ENCODE measurements at places on chromosomes 11 and 22.

GRCh38 chr11:84685149-84685548 lies 942.0 kb downstream of the DLG2 start:
- no peak for DNase-seq

GRCh38 chr22:49767355-49768062 lies 60.2 kb downstream of the BRD1 start:
- DNase-seq = peak; percentile 27

DNA sequence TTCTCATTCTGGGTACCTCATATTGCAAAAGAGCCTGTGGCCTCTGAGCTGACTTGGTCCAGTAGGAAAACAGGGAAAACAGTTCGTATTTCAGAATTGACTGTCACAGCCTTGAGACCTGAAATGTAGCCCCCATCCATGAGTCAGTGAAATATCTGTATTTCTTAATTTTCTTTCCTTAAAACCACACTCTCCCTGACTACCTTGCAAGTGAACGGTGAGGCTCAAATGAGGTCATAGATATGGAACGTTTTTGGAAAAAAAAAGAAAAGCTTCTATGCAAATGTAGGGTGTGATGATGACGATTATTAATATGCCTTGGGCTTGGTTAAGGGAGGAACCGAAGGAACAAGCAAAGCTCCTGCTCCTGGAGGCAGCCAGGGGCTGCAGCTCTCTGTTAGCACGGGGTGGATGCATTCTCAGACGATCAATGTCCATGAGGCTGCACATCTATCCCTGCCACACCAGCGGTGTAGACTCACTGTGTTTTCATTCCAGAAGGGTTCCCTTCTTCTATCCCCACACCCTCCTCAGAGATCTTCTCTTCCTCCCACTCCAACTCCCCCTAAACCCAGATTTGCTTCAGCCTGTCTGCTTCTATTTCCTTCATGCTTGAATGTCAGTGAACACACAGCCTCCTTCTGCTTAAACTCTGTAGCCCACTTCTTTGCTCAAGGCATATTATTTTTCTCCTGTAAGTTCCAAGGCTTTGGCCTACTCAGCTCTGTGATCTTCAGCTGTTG lies 29.2 kb upstream of the SCN3B start:
- peak; percentile 46 for DNase-seq

DNA sequence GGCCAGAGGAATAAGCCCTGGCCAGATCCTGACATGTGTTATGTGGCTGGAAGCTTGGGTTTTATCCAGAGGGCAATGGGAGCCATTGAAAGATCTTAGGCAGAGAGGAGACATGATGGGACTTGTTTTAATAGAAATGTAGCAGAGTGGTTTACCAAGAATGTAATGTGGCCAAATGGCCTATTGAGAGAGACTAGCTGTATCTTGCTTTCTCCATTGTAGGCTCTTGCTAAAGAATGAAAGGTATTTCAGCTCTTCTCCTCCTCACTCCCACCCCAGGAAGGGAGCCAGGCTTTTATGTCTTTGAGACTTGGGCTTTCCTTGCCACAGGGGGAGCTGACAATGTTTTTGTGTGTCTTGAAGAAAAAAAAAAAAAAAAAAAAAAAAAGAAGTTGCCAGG lies 82.3 kb downstream of the TRIM29 start:
- DNase-seq = no peak

GRCh38 chr22:41526226-41526829 lies 17.9 kb downstream of the POLR3H start:
- DNase-seq = no peak

GRCh38 chr22:41725510-41726110 lies 26.3 kb downstream of the MEI1 start:
- no peak for DNase-seq

- DNase-seq = no peak
Measured at GRCh38 chr11:124867700-124868099, 2.5 kb downstream of the ROBO3 start.

DNA sequence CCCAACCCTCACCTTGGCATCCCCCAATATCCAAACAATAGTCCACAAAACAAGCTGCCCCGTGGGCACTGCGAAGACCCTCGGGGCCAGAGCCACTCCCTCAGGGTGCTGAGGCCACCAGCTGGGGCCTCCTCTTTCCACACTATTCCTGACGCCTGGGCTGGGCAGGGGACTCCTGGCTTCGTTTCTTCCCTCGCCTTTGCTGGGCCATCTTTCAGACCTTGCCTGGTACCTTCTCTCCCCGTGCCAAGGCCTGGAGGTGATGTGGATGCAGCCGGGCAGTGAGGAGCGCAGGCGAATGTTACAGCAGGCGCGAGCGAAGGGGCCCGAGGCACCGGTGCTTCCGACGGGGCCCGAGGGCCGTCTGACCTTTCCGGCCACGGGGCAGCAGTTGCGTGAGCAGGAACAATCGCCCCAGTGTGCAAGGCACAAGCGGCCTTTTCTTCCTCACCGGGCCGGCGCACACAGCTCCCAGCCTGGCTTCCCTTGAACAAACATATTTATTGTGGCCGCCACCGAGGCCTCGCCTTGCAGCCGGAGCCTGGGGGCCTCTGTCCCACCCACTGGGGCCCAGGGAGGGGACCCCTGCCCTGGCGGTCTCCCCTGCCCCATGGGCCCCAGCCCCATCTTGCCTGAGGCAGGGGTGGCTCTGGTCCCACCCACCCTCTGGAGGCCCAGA lies 32.6 kb upstream of the KCNQ1OT1 start:
- peak; percentile 73 for DNase-seq

DNA sequence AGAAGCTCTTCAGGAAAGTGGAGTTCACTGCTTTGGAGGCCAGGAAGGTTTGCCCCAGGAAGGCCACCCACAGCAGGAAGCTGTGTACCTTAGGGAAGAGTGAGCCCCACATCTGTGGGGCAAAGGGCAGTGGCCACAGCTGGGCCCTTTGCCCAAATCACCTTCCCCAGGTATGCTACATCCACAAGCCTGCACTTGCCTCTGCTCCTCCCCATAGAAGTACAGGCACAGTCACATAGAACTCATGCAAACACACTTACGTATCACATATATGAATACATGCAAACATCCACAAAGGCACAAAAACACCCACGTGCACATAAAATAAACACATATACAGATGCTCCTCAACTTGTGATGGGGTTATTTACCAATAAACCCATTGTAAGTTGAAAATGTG lies 2.1 kb downstream of the TRIM29 start:
- DNase-seq = peak; percentile 6

- DNase-seq = peak; percentile 14
Measured at GRCh38 chr11:3094223-3094824, 37.1 kb upstream of the CARS1 start.

DNA sequence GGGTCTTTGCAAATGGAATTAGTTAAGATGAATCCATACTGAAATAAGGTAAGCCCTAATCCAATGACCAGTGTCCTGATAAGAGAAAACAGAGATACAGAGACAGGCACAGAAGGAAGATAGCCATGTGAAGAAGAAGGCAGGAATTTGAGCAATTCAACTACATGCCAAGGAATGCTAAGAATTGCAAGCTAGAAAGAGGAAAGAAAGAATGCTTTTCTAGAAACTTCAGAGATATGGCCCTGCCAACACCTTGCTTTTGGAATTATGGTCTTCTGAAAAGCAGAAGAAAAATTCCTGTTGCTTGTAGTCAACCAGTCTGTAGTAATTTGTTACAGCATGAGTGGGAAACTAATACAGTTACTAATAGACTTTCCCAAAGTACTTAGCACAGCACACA lies 111.3 kb downstream of the SLC17A6 start:
- DNase-seq = no peak

DNA sequence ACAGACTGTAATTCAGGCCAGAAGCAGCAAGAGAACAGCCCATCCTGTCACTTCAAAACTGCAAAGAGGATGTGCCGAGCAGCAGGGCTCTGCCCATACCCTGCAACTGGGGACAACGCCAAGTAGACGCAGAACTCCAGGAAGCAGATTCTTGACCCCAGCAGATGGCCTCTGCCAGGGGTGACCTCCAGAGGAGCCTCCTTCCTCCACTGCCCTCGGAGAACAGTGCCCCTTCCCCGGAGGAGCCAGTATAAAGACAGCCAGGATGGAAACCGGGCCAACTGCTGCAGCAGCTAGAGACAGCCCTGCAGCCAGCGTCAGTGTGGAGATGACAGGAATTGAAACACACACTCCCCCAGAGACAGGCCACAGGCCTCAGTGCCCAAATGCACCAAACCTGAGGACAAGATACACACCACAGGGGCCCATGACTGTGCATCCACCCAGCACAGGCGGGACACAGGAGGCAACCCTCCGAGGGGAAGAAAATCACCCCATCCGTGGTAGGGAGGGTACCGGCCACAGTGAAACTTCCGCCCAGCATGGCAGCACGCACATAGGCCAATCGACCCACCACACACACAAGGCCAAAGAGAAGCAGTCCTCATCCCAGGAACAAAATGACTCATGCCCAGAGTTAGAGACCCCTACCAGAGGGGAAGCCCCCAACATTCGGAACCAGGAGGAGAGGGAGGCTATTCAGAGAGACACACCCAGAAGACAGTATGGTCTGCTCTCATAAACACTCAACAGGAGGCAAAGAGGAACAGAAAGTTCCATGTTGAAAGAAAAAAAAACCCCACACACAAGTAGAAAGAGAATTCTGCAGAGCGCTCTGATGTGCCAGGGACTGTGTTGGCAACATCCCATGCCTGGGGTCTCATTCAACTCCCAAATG lies 5.6 kb downstream of the AHNAK start:
- DNase-seq = no peak

GRCh38 chr11:59201353-59201752 lies 11.4 kb downstream of the MPEG1 start:
- no peak for DNase-seq

GRCh38 chr22:29470159-29470855 lies 9.7 kb upstream of the NEFH start:
- DNase-seq = peak; percentile 61

- DNase-seq = peak; percentile 78
Measured at GRCh38 chr11:19577976-19578619, 134.5 kb upstream of the NAV2 start.

GRCh38 chr22:28855355-28856094 lies 27.8 kb upstream of the ZNRF3 start:
- DNase-seq = peak; percentile 37

GRCh38 chr22:30201945-30202344 lies 44.6 kb downstream of the LIF start:
- no peak for DNase-seq

All from head of caudate nucleus (tissue), 42 donors.